ENCODE measurements at places on chromosomes 2 and 18.

- DNase-seq: no peak
Observed at GRCh38 chr2:193141-193671, 70.6 kb downstream of the SH3YL1 start.

GRCh38 chr2:75982719-75983118 is 272.0 kb upstream of the GCFC2 start:
- DNase-seq: no peak

DNA sequence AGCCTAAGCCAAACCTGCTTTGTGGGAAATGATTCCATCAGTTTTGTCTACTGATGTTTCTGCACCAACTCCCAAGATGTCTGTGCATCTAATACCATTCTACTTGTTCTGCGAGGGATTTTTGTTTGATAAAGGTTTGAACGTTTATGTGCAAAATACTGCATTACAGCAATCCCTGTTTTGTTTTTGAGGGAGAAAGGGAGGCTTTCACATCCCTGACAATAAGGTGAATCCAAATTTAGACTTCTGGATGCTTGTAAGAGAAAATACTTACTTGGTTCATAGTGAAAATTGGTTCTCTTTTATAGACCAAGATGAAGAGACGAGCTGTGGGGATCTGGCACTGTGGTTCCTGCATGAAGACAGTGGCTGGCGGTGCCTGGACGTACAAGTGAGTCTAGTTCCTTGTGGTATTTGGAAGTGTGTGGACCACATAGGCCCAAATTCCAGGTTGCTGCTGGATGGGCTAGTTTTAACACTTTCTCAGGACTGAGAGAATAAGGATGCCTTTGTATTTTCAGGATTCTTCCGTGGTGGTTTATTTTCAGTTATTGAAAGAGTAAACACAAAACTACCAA is 1.1 kb downstream of the RPL37A start:
- no peak for DNase-seq

GRCh38 chr2:128389388-128390086 is 70.9 kb upstream of the HS6ST1 start:
- DNase-seq: no peak

DNA sequence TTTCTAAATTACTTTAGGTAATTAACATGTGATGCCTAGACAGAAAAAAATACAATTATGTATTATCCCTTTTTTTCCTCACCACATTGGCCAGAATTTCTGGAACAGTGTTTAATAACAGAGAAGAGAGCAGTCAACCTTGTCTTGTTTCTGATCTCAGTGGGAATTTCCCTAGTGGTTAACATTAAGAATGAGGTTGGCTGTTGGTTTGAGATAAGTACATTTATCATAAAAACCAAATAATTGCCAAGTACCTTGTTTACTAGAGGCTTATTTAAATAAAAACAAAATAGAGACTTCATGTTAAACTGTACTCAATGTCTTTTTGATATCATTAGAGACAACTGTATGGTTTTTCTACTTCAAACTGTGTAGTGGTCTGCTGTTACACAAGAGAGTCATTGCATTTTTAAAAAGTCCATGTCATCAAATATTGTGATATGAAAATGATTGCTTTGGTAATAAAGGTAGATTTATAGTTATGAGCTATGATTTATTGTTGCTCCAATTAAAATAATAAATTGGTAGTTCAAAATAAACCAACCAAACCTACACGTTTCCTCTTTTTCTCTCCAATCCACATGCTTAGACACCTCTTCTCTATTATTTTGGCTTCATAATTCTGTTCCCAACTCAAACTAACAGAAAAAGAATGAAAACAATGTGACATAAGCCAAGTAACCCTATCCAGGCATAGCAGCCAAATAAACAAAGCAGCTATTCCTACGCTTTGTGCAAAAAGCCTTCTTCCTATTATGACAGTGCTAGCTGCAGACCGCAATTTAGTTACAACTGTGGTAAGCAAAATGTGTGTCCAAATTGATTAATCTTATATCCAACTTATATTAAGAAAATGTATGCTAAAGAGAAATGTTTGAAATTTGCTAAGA is 20.9 kb upstream of the TANK start:
- no peak for DNase-seq

- no peak for DNase-seq
Observed at GRCh38 chr18:49966090-49966489, 152.8 kb upstream of the ACAA2 start.

DNA sequence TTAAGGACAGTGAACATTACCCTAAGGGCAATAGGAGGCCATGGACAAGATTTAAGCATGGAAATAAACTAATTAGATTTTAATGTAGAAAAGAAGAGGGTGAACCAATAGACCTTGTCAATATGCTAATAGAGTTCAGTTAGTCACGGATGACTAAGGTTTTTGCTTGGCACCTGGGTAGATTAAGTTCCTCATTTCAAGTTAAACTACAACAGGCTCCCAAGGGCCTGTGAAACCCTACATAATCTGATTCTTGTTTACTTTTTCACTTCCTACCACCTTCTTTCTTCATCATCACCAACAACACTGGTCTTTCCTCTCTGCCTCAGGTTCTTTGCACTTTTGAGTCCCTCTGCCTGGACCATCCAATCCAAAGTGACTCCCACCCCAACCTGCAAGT is 14.8 kb downstream of the SP110 start:
- DNase-seq: no peak

- no peak for DNase-seq
Observed at GRCh38 chr18:76476665-76477561, 18.1 kb downstream of the ZNF516 start.

GRCh38 chr18:8424481-8424880 is 184.8 kb upstream of the RAB12 start:
- no peak for DNase-seq

DNA sequence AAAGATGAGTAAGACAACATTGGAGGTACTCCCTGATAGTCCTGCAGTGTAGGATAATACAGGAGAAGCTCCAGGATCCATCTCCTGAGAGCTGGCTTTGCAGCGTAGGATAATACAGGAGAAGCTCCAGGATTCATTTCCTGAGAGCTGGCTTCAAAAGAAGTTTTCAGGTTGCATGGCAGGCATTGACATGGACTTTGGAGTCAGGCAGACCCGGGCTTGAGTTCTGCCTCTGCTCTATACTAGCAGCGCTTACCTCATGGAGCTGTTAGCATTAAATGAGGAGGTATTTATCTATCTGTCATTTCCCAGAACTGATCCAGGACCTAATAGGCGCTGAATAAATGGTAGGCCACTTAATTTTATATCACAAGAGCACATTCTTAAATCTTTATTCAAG is 97.8 kb downstream of the FMNL2 start:
- DNase-seq: no peak

GRCh38 chr2:200742426-200742825 is 69.3 kb upstream of the BZW1 start:
- DNase-seq: no peak

- no peak for DNase-seq
Observed at GRCh38 chr2:193581807-193582206, 1387.1 kb upstream of the TMEFF2 start.

DNA sequence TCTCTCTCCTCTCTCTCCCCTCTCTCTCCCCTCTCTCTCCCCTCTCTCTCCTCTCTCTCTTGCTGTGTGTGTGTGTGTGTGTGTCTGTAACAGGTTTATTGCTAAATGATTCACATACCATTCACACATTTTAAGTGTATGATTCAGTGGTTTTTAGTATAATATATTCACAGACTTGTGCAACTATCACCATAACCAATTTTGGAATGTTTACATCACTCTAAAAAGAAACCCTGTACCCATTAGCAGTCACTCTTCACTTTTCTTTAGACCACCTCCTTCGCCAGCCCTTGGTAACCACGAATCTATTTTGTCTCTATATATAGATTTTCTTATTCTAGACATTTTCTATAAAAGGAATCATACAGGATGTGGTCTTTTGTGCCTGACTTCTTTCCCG is 11.4 kb downstream of the THNSL2 start:
- no peak for DNase-seq

- peak; percentile 69 for DNase-seq
Observed at GRCh38 chr18:48022531-48023329, 92.3 kb upstream of the SMAD2 start.

DNA sequence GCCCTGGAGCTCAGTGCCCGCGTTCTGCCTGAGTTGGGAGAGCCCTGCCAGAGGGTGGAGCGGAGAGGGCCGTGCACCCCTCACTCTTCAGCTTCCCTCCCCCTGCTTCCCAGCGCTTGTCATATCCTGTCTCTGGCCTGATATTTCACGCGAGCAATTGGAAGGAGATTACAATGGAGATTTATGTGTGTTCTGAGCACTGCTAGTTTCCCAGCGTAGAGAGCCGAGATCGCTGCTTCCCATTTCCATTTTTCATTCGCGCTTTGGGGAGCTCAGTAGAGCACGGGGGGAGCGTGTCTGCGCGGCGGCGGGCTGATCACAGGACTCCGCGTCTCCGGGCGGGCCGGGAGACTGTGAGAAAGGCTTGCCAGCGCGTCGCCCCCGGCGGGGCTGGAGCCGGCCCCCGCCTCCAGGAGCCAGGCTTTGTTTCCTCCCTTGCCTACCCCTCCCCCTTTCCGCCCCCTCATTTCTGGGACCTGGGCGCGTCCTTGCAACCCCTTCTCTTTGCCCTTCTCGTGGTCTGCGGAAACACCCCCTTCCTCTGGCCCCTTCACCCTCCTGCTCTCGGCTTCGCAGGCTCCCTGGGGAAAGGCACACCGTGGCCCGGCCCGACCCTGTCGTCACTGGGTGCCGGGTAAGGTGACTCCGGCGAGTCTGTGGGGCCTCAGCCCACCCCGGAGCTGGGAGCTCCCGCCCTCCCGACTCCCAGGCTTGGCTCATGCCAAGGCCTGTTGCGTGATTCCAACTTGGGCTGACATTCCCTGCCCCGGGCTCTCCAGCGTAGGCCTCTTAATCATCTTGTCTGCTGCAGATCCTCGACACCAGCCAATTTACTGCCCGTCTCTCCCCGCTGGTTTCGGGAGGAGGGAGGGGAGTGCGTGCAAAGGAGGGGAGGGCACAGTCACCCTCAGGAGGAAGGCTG is 5.8 kb downstream of the DLX2 start:
- DNase-seq: no peak

DNA sequence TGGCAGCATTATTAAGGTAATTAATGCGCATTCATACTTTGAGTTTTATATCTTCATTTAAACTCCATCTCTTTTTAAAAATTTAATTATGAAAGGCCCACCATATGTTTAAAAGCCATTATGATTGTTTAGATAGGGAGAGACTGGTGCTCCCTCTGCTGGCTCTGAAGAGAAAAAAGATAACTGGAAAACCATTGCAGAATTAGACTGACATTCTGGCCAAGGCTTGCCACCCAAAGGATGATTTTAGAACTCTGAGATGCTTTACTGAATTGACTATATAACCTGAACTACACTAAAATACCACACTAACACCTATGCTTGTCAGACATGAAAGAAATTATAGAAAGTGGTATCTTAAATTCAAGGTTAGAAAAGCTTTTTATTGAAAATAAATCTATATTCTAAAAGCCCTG is 127.6 kb upstream of the SPOPL start:
- no peak for DNase-seq

All from bone marrow (tissue), 2 donors.